ENCODE measurements at places on chromosomes 4 and X.

GRCh38 chrX:121546317-121546716 is 498.9 kb downstream of the GLUD2 start:
- no peak for DNase-seq

DNA sequence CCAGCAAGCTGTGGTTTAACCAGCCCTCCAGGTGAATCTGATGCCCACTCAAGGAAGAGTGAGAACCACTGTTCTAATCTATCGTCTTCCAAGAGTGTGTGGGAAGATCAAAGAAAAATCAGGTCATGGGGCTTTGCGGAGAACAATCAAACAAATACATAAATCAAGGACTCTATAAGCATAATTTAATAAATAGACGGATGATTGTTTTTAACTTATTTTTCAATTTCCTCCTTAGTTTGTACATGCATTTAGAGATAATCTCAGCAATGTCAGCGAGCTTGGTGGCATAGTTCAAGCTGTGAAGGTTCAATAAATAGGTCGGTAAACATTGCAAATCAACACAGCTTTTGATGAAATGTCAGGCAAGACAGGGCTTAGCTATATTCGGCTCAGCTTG is 84.9 kb downstream of the DMD start:
- DNase-seq: no peak

GRCh38 chr4:52057196-52057595 is 6.1 kb downstream of the SPATA18 start:
- DNase-seq: no peak

DNA sequence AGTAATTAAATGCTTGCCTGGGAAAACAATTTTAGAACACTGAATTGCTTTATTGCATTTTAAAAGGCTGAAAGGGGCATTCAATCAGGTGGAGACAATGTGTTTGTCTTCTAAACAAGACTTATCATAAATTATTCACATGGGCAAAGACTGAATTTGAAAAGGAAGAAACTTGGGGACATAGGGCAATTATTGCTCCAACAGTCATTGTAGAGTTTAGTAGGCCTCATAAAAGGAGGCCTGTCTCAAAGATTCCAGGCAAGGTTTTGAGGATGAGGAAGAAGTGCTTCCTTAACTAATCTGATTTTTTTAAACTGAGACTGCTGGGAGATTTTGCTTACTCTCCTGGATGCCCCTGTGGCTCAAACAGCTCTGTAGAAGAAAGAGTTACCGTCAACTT is 174.4 kb upstream of the RPS6KA3 start:
- no peak for DNase-seq

DNA sequence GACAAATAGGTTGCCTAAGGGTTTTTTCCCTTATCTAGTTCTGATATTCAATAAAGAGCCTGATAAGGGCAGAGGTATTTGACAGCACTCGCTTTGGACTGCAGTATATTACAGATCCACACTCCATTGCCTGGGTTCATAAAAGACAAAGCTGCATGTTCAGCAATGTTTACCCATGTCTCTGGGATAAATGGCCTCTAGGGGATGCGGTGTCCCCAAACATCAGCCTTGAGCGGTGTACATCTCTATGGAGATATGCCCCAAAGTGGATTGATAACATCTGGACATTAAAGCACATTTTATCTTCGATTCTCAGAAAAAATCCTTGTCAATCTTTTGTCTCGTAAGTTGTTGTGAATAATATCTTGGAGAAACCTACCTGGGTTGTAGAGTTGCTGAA is 660.8 kb upstream of the AADAT start:
- DNase-seq: no peak

DNA sequence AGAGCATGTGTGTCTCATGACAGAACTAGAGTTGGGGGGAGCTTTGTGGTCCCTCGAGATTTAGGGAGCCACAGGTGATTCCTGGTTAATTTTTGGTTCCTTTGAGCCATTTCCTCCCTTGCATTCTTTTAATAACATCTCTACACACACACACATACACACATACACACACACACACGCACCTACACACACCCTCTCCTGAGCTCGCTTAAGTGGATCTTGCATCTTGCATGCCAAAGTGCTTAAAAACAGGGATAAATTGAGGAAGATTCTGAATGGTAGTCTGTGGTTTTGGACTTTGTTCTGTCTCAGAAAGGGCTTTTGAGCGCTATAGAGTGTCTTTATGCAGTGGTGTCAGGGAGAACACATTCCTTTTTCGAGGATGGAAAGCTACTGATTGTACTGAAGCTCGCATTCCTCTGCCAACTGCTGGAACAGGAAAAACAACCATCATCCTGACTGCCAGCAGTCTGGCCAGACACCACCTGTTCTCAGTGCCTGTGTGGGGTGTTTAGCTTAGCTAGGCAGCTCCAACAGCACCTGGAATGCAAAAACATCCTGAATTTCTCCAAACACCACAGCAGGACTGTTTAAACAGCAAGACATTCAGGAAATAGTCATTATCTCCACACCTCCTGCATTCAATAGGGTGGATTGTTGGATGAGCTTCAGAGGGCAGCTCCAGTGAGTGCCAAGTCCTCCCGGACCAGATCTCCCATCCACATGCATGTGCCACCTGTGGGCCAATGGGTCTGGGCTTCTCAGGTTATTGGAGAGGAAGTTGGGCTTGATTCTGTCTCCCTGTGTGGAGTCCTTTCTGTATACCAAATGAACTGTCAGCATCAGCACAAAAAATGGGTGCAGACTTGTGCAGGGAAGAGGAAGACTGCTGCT is 21.9 kb upstream of the IGFBP7 start:
- no peak for DNase-seq

DNA sequence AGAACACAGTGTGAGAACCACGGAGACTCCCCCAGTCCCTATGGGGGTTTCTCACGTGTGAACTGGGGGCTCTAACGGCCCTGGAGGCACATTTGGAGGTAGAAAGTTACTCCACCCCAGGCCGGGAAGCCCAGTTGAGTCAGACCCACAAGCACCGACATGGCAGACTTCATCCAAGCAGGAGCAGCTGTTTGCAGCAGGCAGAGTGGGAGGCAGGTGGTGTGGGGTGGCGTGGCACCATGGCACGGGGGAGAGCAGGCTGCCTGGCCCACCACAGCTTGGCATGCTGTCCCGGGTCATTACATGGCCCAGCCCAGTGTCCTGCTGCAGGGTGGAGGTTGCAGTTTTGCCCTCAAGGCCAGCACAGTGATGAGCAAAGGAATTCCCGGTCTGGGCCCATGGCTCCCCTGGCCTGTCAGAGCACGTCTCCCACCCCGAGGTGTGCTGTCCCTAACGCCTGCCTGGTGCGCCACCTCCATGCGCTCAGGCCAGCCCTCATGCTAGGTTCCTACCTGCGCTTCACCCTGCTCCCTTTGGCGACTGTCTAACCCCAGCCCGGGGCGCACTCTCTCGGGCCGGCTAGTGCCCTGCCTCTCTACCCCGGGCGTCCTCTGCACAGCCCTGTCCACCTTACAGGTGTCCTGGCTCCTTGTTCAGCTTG is 90.6 kb upstream of the AFAP1 start:
- no peak for DNase-seq

DNA sequence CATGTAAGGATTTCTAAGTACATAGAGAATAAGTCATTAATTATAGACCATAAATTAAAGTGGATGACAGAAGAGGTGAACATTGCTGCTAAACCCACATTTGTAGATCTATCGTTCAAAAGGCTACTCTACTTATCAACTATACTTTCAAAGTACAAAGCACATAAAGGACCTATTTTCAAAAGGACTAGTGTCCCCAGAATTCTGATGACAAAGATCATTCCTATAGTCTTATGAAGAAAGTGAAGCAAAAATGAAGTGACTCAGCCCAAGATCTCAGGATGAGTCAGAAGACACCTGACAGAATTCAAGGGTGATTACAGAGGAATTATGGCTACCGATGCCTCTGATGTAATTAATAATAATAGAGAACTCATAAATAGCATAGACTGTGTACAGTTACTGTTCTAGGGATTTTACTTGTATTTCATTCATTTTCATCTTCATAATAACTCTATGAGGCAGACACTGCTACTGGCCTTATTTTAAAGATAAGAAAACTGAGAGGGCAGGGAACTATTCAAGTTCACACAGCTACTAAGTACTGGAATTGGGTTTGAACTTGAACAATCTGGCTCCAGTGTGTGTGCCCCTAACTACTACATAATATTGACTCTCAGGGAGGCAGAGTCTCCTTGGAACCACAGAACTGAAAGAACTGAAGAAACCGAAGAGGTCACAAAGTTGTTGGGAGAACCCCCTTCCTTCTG is 17.1 kb downstream of the USP46 start:
- no peak for DNase-seq

- DNase-seq: no peak
These were observed 45.5 kb downstream of the FAM9B start for GRCh38 chrX:8988446-8988845.

DNA sequence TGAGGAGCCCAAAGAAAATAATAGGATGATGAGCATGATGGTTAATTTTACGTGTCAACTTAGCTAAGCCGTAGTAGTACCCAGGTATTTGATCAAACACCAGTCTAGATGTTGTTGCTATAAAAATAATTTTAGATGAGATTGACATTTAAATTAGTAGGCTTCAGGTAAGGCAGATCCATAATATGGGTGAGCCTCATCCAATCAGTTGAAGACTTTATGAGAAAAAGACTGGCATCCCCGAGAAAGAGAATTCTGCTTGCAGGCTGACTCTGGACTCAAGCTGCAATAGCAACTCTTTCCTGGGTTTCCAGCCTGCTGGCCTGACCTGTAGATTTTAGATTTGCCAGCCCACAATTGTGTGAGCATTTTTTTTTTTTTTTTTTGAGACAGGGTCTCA is 192.8 kb upstream of the LNX1 start:
- DNase-seq: no peak

DNA sequence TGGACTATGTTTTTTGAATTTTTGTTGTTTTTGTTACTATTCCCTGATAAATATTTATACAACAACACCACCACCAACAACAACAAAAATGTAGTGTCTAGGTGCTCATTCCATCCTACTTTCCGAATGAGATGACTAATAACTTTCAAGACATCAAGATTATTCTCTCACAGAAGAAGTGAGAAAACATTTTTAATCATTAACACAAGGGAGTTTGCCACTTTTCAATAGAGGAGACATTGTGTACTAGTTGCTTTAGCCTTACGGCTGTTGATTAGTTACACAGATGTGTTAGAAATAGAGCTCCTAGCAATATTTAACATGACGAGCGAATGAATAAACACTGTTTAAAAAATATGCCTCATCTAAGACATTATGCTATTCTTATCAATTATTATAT is 898.8 kb downstream of the C4orf33 start:
- no peak for DNase-seq

- DNase-seq: no peak
These were observed 26.6 kb upstream of the NKX3-2 start for GRCh38 chr4:13570916-13571315.

DNA sequence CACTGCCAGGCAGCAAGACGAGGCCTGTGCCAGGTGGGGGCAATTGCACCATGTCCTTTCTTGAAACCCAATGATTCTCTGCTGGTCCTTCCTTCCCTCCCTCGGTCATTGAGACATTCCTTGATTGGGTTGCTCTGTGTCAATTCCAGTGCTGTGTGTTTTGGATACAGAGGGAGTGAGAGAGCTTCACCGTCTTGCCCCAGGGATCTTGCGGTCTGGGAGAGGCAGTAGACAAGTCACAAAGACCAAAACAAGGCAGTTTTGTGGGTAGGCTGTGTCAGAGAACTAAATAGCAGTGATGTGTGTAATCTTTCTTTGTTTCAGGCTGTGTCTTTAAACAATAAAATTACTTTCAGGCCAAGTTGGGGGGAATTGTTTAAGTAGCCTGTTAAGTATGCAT is 38.8 kb upstream of the TADA2B start:
- DNase-seq: no peak

- DNase-seq: no peak
These were observed 174.0 kb downstream of the NPFFR2 start for GRCh38 chr4:72205831-72206230.

DNA sequence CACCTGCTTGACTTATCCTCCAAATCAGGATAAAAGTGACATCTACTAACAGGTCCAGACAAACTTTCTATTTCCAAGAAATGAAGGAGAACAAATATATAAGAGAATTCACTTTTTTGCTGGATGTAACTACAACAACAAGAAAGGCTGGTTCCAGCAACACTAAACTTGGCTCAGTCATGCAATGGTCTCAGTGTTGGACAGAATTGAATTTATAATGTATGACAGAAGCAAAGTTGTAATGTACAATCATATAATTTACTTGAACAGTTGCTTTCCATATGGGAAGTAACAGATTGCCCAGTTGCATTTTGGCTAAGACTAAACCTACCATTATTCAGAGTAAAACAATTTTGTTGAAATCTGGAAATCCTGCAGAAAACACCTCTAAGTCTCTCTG is 183.3 kb upstream of the INTU start:
- no peak for DNase-seq

- no peak for DNase-seq
These were observed 58.9 kb downstream of the HTRA3 start for GRCh38 chr4:8328456-8328855.

DNA sequence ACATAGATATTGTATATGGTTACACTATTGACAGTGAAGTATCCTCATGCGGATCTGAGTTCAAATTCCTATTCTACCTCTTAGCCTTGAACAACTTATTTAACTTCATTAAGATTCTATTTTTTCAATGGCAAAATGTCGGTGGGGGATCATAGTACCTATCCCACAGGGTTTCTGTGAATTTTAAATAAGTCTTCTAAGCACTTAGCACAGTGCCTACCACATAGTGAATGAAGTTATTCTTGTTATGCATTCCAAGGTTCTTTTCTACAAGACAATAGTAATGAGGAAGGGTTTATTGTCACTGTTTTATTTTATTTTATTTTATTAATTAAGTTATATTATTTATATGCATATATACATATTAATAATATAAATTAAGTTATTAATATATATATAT is 8.8 kb upstream of the ENAM start:
- DNase-seq: no peak

GRCh38 chr4:154254999-154255398 is 236.6 kb downstream of the DCHS2 start:
- DNase-seq: no peak

Measured in vagina (tissue), 2 donors.